PC-9 (cell line): ENCODE measurements at places on chromosomes 1 and 21. TPM values are rescaled to one million over a fixed set of nuclear protein-coding genes. Genes with fewer than 3 reads are reported as not detected.

The EPHB2 gene
- 26.7 and 31.1 TPM in 2 replicates for total RNA-seq

The SGIP1 gene
- not detected in 2 replicates for total RNA-seq

The IL19 gene
- not detected in 2 replicates for total RNA-seq

The CR1L gene
- total RNA-seq: not detected in 2 replicates

The ATP5PO gene
- 134 and 136 TPM in 2 replicates for total RNA-seq

The NBPF4 gene
- total RNA-seq: 0.68 and 0.70 TPM in 2 replicates

The PPP2R5A gene
- 22.8 and 26.7 TPM in 2 replicates for total RNA-seq

The TMEM200B gene
- total RNA-seq: 1.1 and 1.2 TPM in 2 replicates

The TPTE gene
- total RNA-seq: not detected in 2 replicates

The OR2T29 gene
- total RNA-seq: not detected in 2 replicates

The SERTAD4 gene
- total RNA-seq: 12.9 and 22.6 TPM in 2 replicates

The BECN2 gene
- total RNA-seq: 0.30 and 0.37 TPM in 2 replicates

The ATAD3B gene
- total RNA-seq: 28.5 and 32.8 TPM in 2 replicates

- no peak for DNase-seq
Observed at GRCh38 chr1:223052931-223053330, 90.1 kb downstream of the TLR5 start.

- DNase-seq: no peak
Observed at GRCh38 chr1:187481581-187482148, 652.9 kb downstream of the PLA2G4A start.

- DNase-seq: no peak
Observed at GRCh38 chr1:185073725-185074124, 28.4 kb downstream of the RNF2 start.

- no peak for DNase-seq
Observed at GRCh38 chr1:241603731-241604245, 36.4 kb downstream of the CHML start.

- DNase-seq: no peak
Observed at GRCh38 chr21:43894206-43894577, 29.2 kb downstream of the AGPAT3 start.

- no peak for DNase-seq
Observed at GRCh38 chr1:190663962-190664361, 186.3 kb upstream of the BRINP3 start.

GRCh38 chr1:41626616-41627375 lies 142.3 kb upstream of the EDN2 start:
- peak; percentile 90 for DNase-seq

DNA sequence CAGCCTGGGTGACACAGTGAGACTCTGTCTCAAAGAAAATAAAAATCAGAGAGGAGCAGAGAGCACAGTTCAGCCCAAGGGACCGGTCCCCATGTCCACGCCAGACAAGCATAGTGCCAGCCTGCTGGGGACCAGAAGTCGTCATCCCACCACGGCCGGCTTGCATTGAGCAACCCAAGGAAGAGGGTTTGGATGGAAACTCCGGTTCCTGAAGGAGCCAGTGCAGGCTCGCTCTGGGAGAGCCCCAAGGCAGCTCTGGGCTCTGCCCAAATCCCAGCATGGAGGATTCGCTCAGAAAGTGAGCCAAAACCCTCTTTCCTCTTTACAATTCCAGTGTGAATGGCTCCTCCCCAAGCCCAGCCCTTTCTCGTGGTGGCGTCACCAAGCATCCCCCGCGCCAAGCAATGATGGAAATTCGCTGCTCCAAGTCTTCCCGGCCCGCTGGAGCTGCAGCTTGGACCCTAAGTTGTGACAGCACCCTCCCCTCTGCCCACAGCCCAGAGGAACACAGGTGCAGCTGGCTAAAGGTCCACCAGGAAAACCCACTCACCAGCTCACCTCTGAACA lies 64.1 kb upstream of the SLC25A33 start:
- DNase-seq: no peak

- no peak for DNase-seq
Observed at GRCh38 chr1:207401578-207401977, 52.5 kb upstream of the CR2 start.

- no peak for DNase-seq
Observed at GRCh38 chr1:189939967-189940366, 537.7 kb downstream of the BRINP3 start.

DNA sequence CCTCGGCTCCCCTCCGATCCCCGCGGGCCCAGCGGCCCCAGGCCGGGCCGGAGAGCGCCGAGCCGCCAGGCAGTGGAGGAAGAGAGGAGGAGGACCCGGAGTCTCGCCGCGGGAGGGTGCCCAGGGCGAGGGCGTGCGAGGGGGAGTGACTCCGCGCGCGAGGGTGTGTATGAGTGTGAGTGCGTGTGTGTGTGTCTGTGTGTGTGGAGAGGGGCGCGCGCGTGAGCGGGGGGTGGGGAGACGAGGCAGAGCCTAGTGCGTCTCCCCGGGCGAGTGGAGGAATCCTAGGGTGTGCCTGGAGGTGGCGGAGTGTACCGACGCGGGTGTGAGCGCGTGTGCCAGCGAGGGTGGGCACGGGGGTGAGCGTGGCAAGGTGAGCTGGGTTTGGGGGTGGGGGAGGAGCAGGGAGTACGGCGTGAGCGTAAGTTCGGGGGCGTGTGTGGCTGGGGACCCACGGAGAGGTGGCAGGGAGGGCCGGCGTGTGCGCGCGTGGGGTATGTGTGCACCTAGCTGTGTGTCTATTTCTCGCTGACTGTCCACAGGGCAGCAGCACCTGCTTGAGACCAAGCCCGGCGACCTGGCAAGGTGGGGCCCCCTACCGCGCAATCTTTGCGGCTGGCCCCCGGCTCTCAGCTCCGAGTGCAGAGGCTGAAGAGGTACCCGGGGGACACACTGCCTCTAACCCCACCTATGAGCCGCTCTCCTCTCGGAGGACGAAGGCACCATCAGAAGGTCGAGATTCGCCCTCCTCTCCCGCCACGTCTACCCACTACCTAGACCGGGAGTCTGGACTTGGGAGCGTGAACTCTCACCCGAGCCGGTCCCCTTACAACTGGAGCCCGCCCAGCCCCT lies 784 bp upstream of the KCND3 start:
- DNase-seq: no peak

DNA sequence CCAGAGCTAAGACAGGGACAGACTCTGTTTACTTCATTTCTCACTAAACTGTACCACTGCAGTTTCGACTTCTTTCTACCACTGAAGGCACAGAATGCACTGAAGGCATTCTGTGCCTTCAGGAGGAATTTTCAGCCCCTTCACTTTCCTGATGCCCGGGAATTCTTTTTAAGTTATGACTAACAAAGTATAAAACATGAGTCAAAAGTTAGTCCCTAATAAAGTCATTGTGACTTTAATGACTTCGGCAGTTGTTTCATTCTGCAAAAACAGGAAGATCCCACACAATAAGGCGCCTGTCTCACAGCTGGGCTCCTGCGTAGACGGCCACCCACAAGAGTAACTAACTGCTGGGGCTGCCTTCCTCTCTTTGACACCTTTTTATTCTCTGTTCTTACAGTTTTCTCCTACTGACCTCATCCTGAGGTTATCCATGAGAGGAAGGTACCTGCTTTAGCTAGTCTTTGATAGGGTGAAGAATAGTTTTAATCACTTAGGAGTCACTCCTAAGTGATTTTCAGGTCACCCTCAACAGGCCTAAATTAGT lies 183.9 kb upstream of the SGIP1 start:
- DNase-seq: no peak

DNA sequence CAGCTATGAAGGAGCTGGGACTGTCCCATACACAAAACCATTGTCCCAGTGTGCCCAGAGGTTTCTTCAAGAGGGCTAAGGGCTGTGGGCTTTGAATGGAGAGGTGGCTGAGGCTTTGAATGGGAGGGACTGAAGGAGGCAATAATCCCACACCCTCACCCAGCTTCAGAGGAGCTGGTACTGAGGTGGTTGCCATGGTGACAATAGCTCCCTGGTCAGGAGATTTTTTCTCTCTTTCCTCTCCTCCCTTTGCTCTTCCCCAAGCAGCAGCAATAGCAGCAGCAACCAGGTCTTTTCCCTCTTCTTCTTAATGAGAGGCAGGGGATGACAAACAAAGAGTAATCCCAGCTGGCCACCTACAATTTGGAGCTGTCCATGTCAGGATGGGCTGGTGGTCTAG lies 1.6 kb downstream of the HPCAL4 start:
- DNase-seq: no peak

GRCh38 chr1:178609015-178609414 lies 96.1 kb downstream of the TEX35 start:
- no peak for DNase-seq

DNA sequence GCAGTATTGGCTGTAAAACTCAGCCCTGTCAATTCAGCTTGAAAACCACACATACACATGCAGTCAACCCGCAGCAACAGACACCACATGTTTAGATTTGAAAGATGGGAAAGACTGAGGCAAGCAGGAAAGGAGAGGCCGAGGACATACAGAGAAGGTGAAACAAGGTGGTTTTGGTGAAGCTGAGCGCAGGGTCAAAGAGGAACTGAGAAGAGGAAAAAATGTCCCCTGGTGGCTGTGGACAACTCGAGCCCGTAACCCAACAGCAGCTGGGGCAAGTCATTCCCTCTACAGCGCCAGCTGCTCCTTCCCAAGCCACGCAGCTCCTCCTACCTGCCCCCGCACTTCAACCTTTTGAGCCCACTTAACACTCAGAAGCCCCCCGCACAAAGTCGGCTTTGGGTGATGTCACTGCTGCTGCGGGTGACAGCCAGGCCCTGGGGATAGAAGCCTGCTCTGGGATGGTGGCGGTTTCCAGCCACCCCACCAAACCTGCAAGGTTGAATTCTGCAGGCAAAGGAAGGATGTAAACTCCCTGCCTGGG lies 63.0 kb downstream of the KCNN3 start:
- no peak for DNase-seq

DNA sequence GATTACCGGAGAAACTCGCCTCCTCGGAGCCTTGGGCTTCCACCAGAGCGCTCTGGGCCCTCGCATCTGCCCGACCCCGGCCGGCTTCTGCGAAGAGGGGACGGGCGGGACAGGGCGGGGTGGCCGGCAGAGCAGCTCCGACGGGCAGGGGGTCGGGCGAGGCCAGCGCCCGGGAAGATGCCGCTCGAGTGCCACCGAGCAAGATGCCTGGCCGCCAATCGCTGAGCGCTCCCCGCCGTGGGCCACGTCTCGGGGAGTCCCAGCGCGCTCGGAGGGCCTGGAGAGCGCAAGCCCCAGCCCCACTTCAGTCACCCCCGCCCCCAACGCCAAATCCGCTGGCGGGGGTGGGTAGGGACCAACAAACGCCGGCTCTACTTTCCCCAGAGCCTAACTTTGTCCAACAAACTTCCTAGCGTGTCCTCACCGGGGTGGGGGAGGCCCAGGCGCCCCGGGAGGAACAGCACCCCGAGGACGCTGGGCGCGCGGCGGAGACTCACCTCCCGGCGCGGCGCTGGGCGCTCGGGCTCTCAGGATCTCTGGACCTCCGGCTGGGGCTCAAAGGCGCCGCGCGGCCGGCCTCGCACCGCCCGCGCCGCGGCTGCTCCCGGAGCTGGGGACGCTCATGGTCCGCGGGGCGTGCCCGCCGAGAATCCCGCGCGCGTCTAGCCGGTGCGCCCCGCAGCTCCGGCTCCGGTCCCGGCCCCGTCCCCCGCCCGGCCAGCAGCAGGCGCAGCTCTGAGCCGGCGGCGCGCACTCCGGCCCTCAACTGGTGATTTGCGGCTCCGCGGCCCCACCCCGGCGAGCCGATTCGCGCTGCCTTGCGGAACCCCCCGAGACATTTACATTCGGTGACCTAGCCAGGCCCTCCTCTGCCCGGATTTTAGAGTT lies at the start of gene BCAR3:
Gene BCAR3, minus strand, starts transcription at position 737 of the 888 bp plus-strand sequence. CDS start 6,907 bp downstream, outside the sequence.
- DNase-seq: peak; percentile 84

GRCh38 chr1:210076620-210077019 lies 138.6 kb downstream of the SYT14 start:
- DNase-seq: no peak

GRCh38 chr1:245337829-245338484 lies 183.2 kb downstream of the KIF26B start:
- DNase-seq: no peak

DNA sequence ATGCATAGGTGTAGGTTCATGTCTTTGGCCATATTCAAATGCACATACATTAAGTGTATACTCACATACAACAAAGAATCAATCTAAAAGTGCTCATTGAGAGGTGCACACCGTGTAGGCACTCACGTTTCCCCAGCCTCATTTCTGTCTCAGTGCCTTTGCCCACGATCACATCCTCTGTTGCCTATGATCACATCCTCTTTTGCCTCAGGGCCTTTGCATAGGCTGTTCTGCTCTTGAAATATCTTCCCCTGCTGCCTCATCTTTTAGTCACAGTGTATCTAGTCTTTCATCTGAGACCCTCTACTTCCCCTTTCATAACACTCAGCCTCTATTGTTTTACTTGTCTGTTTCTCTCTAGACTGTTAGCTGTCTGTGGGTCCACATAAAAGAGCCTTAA lies 69.3 kb downstream of the FOXD2 start:
- no peak for DNase-seq

DNA sequence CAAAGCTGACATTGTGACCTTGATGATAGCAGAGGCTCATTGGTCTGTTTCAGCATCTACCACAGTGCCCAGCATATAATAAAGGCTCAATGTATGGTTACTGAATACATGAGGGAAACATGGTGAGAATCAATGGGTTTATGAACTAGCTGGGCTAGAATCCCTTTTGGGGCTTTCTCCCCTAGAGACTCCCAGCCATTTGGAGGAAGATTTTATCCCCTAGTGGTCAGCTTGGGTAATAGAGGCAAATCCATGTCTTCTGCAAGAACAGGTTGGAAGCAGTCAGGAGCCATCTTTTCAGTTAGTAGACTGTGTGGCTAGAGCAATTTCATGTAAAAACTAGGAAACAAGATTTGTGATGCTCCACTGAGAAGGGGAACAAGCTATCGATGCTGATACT lies 15.8 kb upstream of the REG4 start:
- no peak for DNase-seq

DNA sequence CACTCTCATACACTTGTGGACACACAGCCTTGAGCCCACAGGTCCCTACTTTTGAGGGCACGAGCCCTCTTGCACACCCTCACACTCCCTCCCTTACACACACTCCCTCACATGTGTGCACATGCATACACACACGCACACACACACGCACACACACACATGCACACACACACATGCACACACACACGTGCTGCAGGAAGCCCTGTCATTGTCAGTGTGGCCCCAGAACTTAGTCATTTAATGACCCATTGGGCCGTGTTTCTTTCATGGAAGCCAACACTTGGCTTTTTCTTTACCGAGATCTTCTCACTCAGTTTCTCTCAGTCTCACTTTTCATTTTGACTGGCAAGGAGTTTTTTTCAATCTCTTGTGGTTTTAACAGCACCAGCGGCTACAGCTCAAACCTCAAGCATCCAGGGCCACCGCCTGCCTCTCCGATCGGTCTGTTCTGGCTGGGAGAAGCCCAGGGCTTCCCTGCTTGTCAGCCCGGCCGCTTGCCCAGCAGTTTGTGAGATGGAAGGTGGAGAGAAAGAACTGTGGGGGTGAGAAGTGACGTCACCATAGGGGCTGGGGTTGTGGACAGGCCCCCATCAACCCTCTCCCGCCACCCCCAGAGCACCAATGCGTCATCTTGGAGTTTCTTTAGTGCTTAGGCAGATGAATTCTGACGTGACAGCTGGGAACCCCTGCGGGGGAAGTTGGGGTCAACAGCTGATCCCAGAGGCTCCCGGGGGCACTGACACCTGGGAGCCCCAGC lies 15.8 kb upstream of the TNFRSF8 start:
- no peak for DNase-seq
